ENCODE measurements at places on chromosomes 6 and 20.

DNA sequence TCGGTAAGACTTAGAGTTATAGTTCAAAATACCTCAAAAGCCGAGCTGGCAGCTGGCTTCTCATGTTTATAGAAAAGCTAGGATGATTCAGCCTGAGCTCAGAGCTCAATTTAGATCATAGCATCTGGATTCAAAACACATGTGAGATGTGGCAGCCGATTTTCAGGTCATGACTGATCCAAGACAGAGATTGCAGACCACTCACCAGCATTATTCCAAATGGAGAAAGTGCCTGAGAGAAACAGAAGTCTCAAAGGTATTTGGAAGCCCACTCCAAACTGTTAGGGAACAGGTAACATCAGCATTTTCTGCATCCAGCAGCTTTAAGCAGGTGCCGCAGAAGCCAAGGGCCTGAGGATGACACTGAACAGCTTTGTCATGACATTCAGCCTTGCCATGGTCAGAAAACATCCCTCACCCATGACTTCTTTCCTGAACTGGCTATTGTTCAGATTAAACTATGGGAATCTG is 102.2 kb downstream of the BACH2 start:
- DNase-seq: no peak

DNA sequence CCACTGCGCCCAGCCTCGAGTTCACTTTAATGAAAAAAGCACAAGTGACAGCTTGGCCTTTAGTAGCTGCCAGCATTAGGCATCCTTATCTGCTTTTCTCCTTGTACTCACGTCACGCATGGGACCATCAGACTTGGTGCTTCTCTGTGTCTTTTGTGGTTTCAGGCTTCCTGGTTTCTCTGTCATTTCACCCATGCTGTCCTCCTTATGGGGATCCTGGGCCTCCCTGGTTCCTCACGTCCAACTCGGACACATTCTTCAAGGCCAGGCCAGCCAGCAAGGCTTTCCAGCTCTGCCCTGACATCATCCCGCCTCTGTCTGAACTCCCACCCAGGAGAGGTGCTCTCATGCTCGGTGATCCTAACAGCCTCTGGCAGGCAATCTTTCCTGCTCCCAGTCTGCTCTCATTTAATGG is 83.2 kb downstream of the TIAM2 start:
- DNase-seq: no peak

DNA sequence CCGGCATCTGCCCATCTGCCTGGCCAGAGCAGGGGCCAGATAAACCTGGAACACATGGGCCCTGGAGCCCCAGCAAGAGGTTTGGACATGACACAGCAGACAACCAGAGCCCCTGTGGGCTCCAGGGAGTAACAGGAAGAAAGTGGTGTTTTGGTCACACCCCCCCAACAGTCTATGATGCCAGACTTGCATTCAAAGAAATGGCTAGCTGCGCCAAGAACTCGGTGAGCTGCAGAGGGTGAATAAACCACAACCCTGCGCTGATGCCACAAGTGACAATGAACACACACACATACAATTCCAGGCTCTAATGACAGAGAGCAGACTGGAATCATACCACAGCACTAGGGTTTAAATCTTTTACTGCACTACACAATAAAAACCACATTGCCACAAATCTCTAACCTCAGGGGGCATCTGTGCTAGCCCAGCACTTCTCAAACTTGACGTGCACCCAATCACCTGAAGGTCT is 34.0 kb downstream of the TRERF1 start:
- no peak for DNase-seq

DNA sequence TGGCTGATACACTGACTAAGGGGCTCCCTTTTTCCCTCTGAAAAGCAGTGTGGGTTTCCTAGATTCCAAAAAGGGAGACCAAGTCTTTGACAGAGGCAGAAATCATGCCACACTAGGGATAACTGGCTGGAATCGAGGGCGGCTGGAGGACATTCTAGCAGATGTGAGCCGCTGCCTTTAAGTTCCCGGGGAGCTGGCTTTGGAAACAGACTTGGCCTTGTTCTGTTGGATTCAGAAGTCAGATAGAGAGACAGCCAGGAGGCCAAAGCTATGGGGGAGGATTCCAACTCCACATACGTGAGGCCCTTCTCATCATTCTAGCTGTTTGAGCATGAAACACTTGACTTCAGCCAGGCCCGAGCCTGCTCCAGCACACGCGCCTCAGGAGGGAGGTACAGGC is 109.9 kb upstream of the FOXC1 start:
- DNase-seq: no peak

- DNase-seq: no peak
These were observed 16.6 kb upstream of the SIRT5 start for GRCh38 chr6:13557841-13558240.

All from CMK (cell line).